ENCODE measurements at places on chromosomes 7 and 10. TPM values are rescaled to one million over a fixed set of nuclear protein-coding genes. Genes with fewer than 3 reads are reported as not detected.

DNA sequence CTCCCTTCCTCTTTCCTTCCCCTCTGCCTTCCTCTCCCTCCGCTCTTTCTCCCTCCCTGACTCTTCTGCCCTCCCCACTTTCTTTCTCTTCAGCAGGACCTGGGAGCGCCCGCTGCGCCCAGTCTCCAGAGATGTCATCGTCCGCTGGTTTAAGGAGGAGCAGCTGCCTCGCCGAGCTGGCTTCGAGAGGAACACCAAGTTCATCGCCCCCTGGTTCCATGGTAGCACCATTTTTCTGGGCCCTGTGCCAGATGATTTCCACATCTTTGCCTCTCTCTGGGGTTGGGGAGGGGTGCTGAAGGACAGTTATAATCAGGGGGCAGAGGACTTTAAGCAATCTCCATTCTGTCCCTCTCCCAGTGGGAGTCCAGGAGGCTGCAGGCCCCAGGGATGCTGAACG lies 71.6 kb downstream of the SH2D4B start:
- DNase-seq = no peak
- no peak overlapping the region for H3K4me3 ChIP-seq
- no peaks in the 10 kb centered on the region for H3K36me3 ChIP-seq
- no peaks in the 10 kb centered on the region for H3K27me3 ChIP-seq
- no peak overlapping the region for H3K27ac ChIP-seq
- H3K4me1 ChIP-seq = no peaks in the 10 kb centered on the region

- no peaks in the 10 kb centered on the region for H3K27me3 ChIP-seq
- DNase-seq = no peak
- peaks cover 38% of the 10 kb centered on the region for H3K36me3 ChIP-seq
Measured at GRCh38 chr7:149621776-149622175, 124.2 kb upstream of the ZNF746 start.

GRCh38 chr10:89090756-89091445 lies 100.3 kb downstream of the FAS start:
- H3K27ac ChIP-seq = peak overlapping the region; percentile 42
- H3K27me3 ChIP-seq = no peaks in the 10 kb centered on the region
- no peaks in the 10 kb centered on the region for H3K4me1 ChIP-seq

GRCh38 chr10:119542988-119543813 lies 682 bp upstream of the RGS10 start:
- peaks cover 70% of the 10 kb centered on the region for H3K4me1 ChIP-seq
- DNase-seq = no peak
- peaks cover 7% of the 10 kb centered on the region for H3K27me3 ChIP-seq

- no peak overlapping the region for H3K4me3 ChIP-seq
- no peaks in the 10 kb centered on the region for H3K4me1 ChIP-seq
- DNase-seq = no peak
- H3K36me3 ChIP-seq = no peaks in the 10 kb centered on the region
- no peaks in the 10 kb centered on the region for H3K27me3 ChIP-seq
- no peak overlapping the region for H3K27ac ChIP-seq
Measured at GRCh38 chr7:142461437-142461836, 203.6 kb upstream of the PRSS58 start.

DNA sequence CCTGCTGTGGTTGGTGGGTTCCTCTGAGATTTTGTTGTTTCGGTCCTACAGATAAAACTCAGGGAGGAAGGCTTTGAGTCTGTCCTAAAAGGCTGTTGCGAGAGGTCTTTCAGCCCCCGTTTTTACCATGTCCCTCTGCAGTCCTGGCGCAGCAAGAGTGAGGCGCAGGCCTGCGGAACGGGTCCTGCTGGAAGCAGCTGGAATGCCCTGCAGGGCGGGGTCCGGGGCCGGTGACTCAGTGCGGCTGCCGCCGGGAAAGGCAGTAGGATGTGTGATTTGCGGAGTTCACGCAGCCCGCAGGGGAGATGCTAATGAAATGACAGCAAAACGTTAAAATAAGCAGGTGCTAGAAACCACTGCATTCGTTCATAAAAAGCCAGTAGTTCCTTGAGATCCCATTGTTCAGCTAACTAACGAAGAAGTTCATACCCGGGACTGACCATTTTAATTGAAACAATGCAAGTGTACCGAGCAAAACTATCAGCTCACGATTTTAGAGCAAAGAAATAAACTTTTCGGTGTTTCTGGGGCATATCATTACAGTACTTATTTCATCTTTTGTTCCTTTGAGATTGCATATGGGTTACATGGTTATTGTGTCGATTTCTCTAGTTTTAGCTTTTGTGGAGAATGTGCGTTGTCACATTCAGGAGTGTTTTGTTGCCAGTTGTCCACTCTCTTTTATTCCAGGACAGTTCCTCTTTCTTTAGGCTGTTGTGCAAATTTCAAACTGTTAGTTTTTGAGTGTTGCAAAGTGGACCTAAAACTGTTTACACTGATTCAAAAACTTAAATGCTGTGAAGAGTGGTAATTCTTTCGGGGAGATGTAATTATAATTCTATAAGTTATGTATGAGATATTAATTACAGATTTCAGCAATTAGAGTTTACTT lies 783 bp downstream of the ANLN start:
- H3K27ac ChIP-seq = peak overlapping the region; percentile 91
- peak; percentile 14 for DNase-seq
- H3K27me3 ChIP-seq = no peaks in the 10 kb centered on the region
- peak overlapping the region; percentile 68 for H3K4me3 ChIP-seq

DNA sequence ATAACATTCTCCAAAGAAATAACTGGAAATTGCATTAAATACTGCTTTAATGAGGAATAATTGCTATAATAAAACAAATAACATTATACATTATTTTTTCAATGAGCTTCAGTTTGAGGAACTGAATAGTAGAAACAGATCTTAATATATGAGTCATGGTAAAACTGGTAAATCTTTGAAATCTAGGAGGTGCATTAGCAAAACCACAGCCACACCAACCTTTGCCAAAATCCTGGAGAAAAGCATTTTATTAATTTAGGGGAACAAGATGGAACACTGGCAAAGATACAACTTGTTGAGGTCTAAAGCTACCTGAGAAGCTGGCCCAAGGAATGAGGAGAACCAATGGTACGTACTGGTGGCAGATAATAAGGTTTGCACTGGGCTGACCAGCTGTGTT lies 5.4 kb upstream of the ASL start:
- DNase-seq = no peak
- no peaks in the 10 kb centered on the region for H3K36me3 ChIP-seq
- no peak overlapping the region for H3K27ac ChIP-seq
- H3K4me3 ChIP-seq = no peak overlapping the region
- no peaks in the 10 kb centered on the region for H3K4me1 ChIP-seq
- no peaks in the 10 kb centered on the region for H3K27me3 ChIP-seq

- no peaks in the 10 kb centered on the region for H3K27me3 ChIP-seq
- no peaks in the 10 kb centered on the region for H3K36me3 ChIP-seq
- H3K4me1 ChIP-seq = no peaks in the 10 kb centered on the region
- H3K27ac ChIP-seq = no peak overlapping the region
- no peak overlapping the region for H3K4me3 ChIP-seq
Measured at GRCh38 chr10:99555825-99556523, 23.2 kb downstream of the NKX2-3 start.

- H3K4me3 ChIP-seq = no peak overlapping the region
Measured at GRCh38 chr10:114195079-114195478, 15.9 kb downstream of the TDRD1 start.

- no peaks in the 10 kb centered on the region for H3K36me3 ChIP-seq
- H3K4me1 ChIP-seq = no peaks in the 10 kb centered on the region
- no peak overlapping the region for H3K4me3 ChIP-seq
Measured at GRCh38 chr10:31774928-31775650, 153.5 kb downstream of the ARHGAP12 start.

- no peak overlapping the region for H3K4me3 ChIP-seq
- no peak for DNase-seq
- H3K27me3 ChIP-seq = no peaks in the 10 kb centered on the region
- peaks cover 7% of the 10 kb centered on the region for H3K36me3 ChIP-seq
- peak overlapping the region; percentile 25 for H3K27ac ChIP-seq
- no peaks in the 10 kb centered on the region for H3K4me1 ChIP-seq
Measured at GRCh38 chr7:74104702-74105101, 21.1 kb downstream of the LIMK1 start.

GRCh38 chr7:55242613-55243012 lies 122.5 kb upstream of the LANCL2 start:
- H3K27ac ChIP-seq = no peak overlapping the region
- H3K4me3 ChIP-seq = no peak overlapping the region
- H3K36me3 ChIP-seq = no peaks in the 10 kb centered on the region

DNA sequence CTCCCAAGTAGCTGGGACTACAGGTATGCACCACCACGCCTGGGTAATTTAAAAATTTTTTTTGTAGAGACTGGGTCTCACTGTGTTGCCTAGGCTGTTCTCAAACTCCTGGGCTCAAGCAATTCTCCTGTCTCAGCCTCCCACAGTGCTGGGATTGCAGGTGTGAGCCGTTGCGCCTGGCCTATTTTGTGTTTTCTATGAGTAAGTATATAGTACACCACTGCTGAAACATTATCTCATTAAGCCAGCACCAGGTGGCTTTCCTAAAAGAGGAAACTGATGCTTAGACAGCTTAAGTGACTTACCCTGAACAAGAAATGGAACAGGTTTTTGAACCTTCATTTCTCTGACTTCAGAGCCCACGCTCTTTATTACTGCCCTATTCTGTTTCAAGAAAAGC lies 7.8 kb upstream of the PTPN12 start:
- H3K4me1 ChIP-seq = no peaks in the 10 kb centered on the region
- no peak overlapping the region for H3K4me3 ChIP-seq
- peak overlapping the region; percentile 61 for H3K27ac ChIP-seq
- H3K27me3 ChIP-seq = no peaks in the 10 kb centered on the region
- no peak for DNase-seq
- no peaks in the 10 kb centered on the region for H3K36me3 ChIP-seq

DNA sequence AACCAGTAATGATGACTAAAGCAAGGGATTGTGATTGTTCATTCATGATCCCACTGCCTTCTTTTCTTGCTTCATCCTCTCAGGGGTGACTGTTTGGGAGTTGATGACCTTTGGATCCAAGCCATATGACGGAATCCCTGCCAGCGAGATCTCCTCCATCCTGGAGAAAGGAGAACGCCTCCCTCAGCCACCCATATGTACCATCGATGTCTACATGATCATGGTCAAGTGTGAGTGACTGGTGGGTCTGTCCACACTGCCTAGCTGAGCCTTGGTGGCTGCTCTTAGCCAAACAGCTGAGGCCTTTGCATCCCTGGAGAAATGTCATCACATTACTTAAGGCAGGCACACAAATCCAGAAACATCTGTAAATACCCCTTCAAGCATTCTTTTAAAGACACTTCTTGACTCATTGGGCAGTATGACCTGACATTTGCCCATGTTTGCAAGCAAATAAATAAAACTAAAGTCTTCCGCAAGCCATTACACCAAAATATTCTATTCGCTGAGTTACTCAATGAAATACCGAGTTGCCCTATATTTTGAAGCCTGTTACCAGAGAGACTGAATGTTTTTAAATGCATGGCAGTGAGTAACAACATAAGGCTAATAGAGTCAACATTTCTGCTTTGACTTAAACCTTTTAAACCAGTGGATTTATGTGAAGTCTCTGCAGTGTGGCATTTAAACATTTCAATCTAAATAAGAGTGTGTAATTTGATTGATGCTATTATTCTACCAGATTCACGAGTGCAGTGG lies 166.3 kb upstream of the LANCL2 start:
- H3K4me1 ChIP-seq = no peaks in the 10 kb centered on the region
- H3K36me3 ChIP-seq = peaks cover 94% of the 10 kb centered on the region
- no peak overlapping the region for H3K4me3 ChIP-seq
- no peak for DNase-seq
- H3K27me3 ChIP-seq = no peaks in the 10 kb centered on the region
- H3K27ac ChIP-seq = no peak overlapping the region

DNA sequence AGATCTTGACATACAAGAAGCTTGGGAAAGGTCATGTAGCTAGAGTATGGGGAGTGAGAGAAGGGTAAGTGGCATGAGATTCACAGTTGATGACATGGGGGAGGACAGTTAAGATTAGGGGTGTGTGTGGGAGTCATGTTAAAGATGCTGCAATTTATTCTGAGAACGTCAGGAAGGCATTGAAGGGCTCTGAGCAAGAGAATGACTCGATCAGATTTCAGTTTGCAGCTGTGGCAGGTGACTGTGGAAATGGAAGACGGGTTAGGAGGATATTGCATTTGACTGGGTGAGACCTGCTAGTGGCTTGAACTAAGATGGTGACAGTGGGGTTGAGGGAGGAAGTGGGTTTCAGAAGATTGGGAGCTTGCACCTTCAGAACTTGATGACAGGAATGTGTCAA lies 5.6 kb downstream of the CDC123 start:
- no peaks in the 10 kb centered on the region for H3K27me3 ChIP-seq
- peaks cover 21% of the 10 kb centered on the region for H3K4me1 ChIP-seq
- no peak overlapping the region for H3K27ac ChIP-seq
- no peaks in the 10 kb centered on the region for H3K36me3 ChIP-seq
- H3K4me3 ChIP-seq = no peak overlapping the region

DNA sequence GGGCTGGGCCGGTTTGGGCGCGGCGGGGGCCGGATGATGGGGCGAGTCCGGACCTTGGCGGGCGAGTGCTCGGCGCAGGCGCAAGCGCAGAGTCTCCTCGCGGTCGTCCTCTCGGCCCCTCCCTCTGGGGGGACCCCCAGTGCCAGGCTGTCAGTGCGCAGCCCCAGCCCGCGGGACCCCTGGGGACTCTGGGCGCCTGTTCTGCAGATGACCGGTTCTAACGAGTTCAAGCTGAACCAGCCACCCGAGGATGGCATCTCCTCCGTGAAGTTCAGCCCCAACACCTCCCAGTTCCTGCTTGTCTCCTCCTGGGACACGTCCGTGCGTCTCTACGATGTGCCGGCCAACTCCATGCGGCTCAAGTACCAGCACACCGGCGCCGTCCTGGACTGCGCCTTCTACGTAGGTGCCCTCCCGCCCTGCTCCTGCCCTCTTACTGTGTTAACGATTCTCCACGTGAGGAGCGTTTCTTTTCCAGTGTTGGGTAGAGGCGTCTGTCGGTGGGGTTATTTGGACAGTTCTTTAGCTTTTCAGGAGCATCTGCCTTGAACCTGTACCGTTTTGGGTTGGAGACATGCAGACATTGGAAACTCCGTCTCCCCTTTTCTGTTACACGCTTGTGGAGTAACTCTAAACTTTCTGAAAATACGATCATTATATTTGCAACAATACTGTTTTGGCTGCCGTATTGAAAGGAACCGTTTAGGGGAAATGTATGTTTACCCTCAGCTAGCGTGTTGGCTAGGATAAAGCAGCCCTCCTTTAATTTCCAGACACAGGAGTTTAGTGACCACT lies 706 bp downstream of the BUB3 start:
- peak overlapping the region; percentile 90 for H3K27ac ChIP-seq
- no peak for DNase-seq
- H3K36me3 ChIP-seq = no peaks in the 10 kb centered on the region
- peaks cover 20% of the 10 kb centered on the region for H3K4me1 ChIP-seq
- H3K4me3 ChIP-seq = peak overlapping the region; percentile 85

DNA sequence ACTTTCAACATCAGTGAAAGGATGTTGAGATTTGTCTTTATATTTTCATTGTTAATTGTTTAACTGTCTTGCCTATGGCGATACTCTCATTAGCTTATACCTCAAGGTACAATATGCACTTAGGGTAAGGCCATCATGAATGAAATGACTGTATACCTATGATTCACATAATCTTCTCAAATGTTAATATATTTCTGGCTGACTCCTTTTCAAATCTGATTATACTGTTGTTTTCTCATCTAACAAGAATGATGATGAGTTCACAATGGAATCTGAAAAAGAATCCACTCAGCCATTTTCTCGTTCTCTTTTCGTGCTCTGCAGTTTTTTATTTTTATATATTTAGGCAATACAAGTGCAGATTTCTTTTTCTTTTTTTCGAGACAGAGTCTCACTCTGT lies 159.1 kb downstream of the ARHGAP12 start:
- H3K4me1 ChIP-seq = no peaks in the 10 kb centered on the region
- H3K4me3 ChIP-seq = no peak overlapping the region
- no peaks in the 10 kb centered on the region for H3K27me3 ChIP-seq
- H3K36me3 ChIP-seq = no peaks in the 10 kb centered on the region

Gene STEAP2
- 3.1 TPM for total RNA-seq

Gene VWA2
- 2.9 TPM for total RNA-seq

Gene ENKUR
- 0.31 TPM for total RNA-seq

Gene C10orf53
- total RNA-seq = not detected

Gene HMX3
- not detected for total RNA-seq

Gene NRG3
- 0.19 TPM for total RNA-seq

Gene ITPRID1
- 1.00 TPM for total RNA-seq

Gene CLRN3
- not detected for total RNA-seq

Measured in esophagus squamous epithelium (tissue), 5 donors.